Right forelimb (tissue), 1 donor: ENCODE measurements at places on chromosomes 11 and 22.
A peak's percentile ranks its signal among the peaks of the same experiment; 100 is the strongest.

GRCh38 chr22:39989633-39990032 lies 5.1 kb upstream of the FAM83F start:
- DNase-seq = no peak

GRCh38 chr11:15109602-15110001 lies 5.1 kb upstream of the INSC start:
- DNase-seq = no peak

DNA sequence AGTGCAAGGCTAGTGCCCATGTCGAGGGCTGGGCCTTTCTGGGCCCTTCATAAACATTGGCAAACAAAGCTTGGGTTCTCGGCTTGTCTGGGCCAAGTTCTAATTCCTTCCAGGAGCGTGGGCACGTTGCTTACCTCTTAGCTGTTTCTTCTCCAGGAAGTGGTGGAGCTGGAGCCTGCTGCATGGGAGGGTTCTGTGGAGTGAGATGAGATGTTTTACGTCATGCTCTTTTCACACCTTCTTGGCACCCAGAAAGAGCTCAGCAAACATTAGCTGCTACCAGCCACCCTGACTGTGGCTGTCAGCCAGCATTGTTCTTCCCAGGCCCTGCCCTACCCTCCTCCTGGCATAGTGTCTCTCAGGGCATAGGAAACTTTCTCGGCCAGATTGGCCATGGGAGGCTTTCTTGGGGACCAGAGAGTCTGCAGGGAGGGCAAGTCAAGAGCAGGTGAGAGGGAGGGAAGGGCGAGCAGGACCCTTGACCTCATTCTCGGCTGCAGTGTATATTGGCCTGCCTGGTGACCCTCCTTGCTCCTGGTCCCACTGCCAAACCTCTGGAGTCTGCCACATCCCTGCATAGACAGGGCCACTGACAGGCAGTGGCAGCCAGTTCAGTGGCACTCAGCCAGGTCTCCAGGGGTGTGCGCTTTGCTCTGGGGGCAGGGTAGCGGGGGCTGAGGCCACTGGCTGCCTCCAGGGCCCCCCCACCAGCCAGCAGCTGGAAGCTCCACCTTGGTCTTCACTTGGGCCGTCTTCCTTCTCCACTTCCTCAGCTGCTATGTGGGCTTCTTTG lies 98.8 kb downstream of the BCR start:
- DNase-seq = no peak

- DNase-seq = peak; percentile 32
Observed at GRCh38 chr11:70024036-70024772, 53.9 kb upstream of the ANO1 start.

DNA sequence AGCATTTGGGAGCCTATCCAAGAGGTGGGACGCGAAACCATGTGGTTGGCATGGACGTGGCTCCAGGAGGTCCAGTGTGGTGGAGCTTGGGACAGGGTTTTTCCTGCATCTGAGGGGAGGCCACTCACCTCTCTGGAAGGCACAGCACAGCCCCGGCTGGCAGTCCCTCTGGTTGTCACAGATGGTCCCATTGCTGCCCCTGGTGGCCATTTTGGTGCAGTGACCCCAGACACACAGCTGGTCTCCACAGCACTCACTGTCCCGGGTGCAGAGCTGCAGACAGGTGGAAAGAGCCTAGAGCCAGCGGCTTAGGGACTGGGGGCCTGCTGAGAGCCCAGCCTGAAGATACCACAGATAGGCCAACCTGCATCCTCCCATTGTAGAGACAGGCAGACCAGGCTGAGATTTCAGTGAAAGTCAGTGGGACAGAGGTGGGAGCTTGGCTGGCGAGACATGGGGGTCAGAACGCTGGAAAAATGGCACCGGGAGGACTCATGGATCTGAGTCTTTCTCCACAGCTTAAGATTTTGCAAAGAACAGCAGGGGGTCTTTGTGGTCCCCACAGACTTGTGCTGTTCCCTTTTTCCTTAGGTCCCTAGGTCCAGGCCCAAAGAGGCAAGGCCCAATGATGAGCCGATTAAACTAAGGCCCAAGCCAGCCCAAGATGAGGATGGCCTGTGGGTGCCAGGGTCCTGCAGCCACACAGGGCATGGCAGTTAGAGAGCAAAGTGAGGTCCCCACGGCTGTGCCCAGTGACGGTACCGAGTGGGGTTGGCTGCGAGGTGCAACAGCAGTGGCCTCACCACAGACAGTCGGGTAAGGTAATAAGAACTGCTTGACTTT lies 41.4 kb downstream of the DKK3 start:
- peak; percentile 79 for DNase-seq

DNA sequence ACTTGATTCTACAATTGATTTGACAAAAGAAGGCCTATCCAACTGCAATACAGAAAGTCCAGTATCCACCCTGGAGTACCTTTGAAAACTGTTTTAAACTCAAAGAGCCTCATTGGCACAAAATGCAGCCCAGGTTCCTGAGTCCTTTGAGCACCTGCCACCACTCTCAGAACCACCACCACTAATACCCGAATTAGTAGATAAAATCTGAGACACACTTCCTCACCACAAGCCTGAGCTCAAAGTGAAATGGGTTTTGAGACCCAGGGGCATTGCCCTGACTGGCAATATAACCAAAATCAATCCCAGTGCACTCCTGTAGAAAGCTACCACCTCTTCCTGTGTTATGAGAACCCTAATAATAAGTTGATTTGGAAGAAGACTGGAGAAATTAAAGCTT lies 215.7 kb downstream of the CSNK2A3 start:
- no peak for DNase-seq

- DNase-seq = no peak
Observed at GRCh38 chr22:20164863-20165262, 14.0 kb upstream of the CCDC188 start.

DNA sequence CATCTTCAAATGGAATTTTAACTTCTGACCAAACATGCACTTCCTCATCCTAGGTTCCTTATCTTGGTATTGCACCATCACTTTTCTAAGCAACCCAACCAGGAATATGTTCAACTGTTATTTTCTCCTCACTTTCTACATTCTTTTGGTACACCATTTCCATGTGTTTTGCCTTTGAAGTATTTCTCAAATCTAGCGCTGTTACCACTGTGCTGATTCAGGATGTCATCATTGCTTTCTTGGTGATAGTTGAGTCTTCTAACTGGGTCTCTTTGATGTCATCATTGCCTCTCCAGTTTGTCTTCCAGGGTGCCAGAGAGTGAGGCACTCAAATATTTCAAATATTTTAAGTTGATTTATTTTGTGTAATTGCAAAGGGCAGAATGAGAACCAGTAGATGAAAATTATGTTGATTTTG lies 47.5 kb downstream of the HORMAD2 start:
- no peak for DNase-seq

DNA sequence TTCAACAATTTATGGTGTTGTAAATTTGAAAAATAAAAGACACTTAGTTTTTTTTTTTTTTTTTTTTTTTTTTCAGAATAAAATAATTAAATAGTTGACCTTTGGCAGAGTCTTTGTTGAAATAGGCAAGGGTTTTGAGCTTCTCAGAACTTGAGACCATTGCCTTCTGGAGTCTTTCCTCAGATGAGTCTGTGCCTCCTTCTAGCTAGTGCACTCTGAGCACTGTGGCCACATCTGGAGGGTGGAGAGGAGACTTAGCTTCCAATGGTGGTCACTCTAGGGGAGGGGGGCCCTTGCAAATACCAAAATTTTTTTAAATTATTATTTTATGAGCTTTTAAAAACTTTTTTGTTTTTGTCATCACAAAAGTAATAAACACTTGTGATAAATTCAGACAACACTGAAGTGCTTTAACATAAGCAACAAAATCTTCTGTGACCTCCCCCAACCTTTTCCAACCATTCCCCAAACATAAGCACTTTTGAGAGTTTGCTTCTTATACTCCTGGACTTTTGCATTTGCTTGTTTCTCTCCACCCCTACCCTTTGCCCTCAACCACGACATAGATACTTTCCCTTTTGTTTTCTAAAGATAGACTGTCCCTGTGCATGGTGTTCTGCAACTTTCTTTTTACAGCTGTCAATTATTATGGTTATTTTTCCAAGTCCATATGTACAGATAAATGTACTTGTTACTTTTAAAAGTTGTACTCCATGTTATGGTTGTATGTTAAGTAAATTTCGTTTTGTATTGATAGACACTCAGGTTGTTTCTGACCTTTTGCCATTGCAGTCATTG lies 41.1 kb downstream of the BMAL1 start:
- no peak for DNase-seq

- no peak for DNase-seq
Observed at GRCh38 chr11:115214644-115215234, 289.5 kb downstream of the CADM1 start.

DNA sequence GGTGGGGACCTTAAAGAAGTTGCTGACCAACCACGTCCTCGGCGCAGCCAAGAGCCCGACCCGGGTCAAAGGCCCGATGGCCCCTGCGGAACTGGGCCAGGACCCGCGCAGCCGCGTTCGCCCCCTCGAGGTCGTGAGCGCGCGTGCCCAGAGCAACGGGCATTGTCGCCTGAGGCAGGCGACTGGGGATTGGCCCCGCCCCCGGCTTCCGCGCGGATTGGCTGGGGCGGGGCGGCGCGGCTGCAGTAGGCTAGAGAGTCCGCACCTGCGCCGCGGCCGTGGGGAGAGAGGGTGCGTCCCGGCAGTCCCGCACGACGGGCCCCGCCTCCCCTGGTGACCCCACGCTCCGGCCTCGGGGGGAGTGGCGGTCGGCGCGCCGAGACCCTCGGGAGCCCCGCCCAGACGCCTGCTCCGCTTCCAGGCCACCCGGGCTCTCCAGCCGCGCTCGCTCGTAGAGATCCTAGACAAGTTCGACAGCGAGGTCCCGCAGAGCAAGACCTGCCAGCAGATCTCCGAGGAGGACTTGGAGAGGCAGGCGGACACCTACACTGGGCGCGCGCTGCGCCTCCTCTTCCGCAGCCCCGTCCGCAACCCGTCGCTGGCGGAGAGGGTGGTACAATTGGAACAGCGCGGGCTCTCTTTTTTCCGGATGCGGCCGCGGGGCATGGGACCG lies 8.3 kb upstream of the PPIL2 start:
- peak; percentile 71 for DNase-seq

DNA sequence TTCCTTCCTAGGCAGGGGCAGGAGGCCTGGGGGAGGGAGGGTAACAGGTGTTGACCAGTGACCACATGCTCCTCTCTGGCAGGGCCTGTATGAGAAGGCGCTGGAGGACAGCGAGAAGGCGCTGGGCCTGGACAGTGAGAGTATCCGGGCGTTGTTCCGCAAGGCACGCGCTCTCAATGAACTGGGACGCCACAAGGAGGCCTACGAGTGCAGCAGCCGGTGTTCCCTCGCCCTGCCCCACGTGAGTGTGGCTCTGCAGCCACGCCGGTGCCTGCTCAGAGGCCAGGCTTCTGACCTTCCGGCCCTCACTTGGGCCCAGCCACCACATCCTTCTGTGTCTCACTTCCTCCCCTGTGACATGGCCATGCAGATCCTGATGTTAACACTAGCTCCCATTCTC lies 25.8 kb downstream of the ZC3H7B start:
- DNase-seq = no peak

DNA sequence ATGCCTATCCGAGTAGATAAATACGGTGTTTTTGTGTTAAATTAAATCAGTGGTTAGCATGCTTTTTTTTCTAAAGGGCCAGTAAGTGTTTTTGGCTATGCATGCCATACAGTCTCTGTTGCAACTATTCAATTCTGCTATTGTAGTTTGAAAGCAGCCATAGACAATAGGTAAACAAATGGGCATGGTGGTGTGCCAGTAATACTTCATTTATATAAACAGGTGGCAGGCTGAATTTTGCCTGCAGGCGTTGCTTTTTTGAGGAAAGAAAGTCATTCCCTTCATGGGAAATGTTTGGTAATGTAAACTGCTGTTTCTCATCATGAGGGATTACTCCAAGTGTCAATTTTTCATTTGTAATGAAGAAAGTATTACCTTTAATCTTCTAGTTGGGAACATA lies 106.5 kb downstream of the TMEM135 start:
- no peak for DNase-seq

DNA sequence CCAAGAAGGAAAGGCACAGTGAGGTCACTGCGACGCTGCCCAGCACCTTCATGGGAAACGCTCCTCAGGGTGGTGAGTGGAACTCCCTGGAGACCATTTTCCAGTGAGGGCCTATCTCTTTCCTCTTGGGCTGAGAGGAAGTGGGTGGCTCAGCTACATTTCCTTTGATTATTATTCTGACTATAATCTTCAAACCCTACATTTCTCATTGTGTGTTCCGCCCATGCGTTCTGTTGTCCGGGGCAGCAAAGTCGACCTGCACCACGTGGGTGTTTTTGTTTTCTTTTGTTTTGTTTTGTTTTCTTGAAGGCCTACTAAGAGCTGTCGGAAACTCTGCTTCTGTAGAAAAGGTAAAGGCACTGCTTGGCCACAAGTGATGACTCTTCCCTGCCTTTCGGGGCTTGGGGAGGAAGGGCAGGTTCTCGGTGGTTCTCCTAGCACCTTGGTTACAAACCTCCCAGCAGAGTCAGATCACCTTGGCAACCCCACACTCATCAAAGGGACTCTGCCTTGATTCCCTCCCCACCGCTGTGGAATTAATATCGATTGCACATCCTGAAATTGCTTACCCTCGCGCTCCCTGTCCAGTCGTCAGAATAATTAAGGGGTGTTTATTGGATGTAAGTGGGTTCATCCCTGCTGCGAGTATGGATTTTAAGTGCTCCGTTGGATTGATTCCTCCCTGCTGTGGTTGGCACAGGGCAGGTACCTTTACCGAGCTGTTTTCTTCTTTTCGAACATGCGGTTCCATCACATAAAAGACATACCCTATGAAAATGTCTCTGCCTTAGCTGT lies 7.3 kb downstream of the PARVB start:
- DNase-seq = no peak

GRCh38 chr11:73980001-73980961 lies 2.4 kb downstream of the UCP2 start:
- DNase-seq = no peak

GRCh38 chr11:47186700-47187695 lies 764 bp upstream of the PACSIN3 start:
- peak; percentile 66 for DNase-seq

DNA sequence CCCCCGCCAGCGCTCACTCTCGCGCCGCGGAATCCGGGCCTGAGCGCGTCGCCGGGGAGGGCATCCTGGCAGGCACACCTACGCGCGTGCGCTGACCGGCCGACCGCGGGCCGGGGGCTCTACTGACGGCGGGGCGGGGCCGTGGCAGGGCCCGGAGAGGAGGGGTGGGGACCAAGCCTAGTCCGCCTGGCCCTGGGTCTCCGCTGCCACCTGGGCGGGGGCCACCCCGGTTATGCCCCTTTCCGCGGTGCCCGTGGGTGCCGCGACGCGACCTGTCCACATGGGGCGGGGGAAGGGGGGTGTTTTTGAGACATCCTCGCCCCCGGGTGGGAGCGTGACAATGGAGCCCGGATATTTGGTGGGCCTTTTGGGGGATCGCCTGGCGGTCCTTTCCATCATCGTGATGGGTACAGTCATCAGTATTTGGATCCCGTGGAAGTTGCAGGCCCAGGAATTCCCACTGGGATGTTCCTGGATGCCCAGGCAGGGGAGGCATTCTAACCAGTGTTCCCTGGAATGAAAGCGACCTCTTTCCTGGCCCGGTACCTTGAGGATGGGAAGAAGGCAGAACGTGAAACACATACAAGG lies 2.2 kb downstream of the NCAM1 start:
- peak; percentile 48 for DNase-seq

GRCh38 chr11:132438418-132438817 lies 1068.0 kb downstream of the NTM start:
- no peak for DNase-seq

GRCh38 chr11:15127341-15127740 lies 12.6 kb downstream of the INSC start:
- DNase-seq = no peak
